ENCODE measurements at places on chromosomes 1 and 21.
A peak's percentile ranks its signal among the peaks of the same experiment; 100 is the strongest.

- no peak for DNase-seq
These were observed 45.1 kb downstream of the SCCPDH start for GRCh38 chr1:246769306-246769705.

DNA sequence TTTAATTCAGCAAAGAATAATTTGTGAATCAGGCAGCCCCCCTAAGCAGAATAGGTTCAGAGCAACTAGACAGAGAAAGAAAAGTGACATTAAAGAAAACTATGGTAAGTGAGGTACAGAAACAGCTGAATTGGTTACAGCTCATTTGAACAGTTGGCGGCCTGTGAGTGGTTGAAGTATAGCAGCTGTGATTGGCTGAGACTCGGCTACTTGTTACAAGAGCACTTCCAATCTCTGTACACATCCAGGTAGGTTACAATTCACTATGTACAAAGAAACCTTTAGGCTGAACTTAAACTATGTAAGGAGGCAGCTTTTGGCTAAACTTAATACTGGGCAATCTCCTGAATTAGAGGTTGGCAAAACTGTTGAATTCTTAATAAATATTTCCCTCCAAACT is 171.1 kb upstream of the LHX8 start:
- DNase-seq: no peak

DNA sequence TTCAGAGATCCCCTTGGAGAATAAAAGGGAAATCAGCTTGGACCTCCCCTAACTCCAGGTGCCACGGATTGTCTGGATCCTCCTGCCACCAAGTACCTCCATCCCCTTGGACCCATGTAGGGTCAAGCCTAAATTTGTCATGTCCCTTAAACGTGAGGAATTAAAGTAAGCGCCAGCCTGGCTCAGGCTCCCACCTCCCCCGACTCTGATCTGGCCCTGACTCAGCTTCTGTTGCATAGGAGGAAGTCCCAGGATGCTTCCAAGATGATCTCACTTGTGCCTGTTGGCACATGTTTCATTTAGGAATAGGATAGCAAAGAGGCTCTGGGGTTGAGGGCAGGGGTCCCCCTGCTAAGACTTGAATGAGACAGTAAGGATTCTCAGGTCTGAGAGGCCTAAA is 231.9 kb upstream of the JUN start:
- DNase-seq: peak; percentile 78

DNA sequence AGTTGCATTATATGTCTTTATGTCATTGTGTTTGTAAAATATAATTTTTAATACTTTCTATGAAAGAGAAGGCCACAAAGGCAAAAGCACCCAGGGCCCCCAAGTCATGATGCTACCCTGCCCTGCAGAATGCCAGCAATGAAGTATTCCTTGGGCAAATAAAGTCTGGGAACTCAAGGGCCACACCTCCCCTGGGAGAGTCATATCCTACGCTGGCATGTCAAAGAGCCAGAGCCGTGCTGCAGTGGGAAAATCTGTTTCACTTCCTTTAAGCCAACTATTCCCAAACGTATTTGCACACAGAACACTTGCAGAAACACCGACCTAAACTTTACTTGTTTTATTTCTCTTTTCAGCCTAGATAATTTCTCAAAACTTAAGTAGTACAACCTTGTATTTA is 98.4 kb upstream of the KAZN start:
- DNase-seq: no peak
